ENCODE measurements at places on chromosomes 4 and X.

DNA sequence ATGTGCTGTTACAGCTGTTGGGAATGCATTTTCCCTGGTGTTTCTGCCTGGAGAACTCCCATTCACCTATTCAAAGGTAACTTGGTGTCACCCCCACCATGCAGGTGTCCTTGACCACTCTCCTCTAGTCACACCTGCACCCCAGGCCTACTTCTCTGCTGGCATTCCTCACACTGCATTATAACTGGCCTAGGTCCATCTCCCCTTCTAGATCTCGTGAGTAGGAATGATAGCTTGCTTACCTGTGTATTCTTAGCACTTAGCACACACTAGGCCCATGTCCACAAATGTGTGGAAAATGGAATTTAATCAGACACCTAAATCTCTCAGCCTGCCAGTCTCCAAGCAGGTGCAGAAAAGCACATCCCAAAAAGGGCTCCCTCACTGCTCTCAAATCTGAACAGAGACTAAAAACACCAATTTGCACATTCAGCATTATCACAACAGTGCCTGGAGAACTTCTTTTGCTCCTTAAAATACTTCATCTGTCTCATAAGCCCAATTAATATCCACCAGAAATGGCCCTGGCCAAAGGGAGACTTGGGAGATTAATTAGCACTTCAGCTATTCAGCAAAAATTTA is 18.3 kb downstream of the SCD5 start:
- DNase-seq: no peak

- DNase-seq: no peak
These were observed 439.4 kb downstream of the RAPGEF2 start for GRCh38 chr4:159542296-159542695.

GRCh38 chrX:112851806-112852205 is 11.2 kb upstream of the AMOT start:
- DNase-seq: no peak

DNA sequence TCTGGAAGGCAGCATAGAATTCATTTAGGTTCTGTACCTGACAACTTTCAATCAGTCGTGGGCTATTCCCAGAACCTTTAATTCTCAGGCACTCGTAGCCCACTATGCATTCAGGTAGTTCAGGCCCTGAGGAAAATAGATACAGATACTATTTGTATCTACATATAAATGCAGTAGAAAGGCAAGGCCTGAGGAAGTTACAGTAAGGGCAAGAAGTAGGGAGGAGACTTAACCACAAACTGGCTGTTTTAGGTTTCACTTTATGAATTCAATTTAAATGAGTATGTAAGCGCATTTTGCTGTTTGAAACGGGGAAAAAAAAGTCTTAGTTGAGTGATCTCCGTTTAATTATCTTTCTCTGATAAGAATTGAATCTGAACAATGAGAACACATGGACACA is 529.4 kb upstream of the ATOH1 start:
- DNase-seq: no peak

- DNase-seq: no peak
These were observed 1.1 kb upstream of the EPHA5 start for GRCh38 chr4:65671372-65671771.

All from cerebellum (tissue), 4 donors.